Activated CD4-positive, CD25-positive, alpha-beta regulatory T cell (primary cell): ENCODE measurements at places on chromosomes 6 and 20.
A peak's percentile ranks its signal among the peaks of the same experiment; 100 is the strongest.

- no peak for DNase-seq
These were observed 21.2 kb downstream of the KIF16B start for GRCh38 chr20:16552015-16552414.

DNA sequence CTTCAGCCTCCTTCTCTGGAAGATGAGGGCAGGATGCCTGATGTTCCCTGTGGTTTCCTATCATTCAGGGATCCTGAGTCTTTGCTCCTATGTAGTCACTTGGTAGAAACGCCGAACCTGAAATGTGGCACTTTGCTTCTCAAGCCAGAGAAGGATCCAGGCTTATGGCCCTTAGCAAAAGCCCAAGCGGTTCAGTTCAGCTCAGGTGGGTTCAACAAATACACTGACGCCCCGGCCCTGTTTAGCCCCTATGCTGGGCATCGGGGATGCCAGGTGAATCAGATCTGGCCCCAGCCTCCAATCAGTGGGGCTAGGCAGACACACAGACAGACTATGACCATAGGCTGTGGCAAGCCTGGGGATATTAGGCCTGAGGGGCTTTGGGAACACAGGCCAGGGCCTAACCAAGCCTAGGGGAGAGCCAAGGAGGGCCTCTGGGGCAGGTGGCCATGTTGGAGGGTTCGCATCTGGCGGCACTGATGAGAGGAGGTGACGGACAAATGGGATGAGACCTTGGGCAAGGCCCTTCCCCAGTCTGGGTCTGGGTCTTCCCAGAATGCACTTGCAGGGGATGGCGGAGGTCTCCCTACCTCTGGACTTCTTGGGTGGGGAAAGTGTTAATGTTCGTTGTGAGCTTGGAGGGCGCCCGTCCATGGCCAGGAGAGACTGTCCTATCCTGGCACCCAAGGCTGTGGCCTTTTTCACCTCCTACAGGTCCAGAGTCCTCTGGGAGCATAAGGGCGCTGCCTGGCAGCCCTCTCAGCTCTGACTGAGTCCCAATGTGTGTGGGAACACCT is 17.6 kb upstream of the SRC start:
- no peak for DNase-seq

- DNase-seq = no peak
These were observed 1.1 kb downstream of the L3MBTL1 start for GRCh38 chr20:43508604-43509040.

GRCh38 chr6:168196385-168196860 is 117.4 kb upstream of the FRMD1 start:
- DNase-seq = no peak

GRCh38 chr20:61556111-61556510 is 304.1 kb downstream of the CDH4 start:
- DNase-seq = no peak

DNA sequence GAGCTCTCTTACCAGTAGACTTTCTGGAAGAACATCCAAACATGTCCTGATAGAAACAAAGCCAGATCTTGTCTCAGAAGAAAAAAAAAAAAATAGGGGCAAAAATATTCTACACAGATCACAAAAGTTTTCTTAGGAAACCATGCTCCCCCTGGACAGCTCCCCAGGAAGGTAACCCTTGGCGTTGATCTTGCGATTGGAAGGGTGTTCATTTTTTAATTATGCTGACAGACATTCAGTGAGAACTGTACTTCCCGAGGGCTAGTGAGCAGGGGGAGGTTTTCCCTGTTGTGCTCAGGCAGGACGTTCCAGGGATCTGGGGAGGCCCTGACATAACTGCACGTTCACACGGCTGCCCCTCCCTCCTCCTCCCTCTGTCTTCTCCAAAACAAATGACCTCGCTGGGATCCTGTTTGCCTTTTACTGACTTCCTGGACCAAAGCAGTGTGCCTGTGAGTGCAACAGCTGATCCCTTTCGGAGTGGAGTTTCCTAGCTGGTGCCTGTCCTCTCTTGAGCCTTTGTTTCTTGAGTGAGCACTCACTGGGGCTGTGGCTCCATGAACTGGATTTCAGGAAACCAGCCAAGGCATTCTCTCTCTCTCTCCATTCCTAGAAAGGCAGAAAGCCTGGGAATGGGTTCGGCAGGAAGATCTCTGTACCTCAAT is 46.7 kb downstream of the MARCKS start:
- no peak for DNase-seq

GRCh38 chr6:148944608-148945007 is 197.8 kb downstream of the UST start:
- DNase-seq = no peak

GRCh38 chr20:44215125-44215524 is 4.6 kb upstream of the OSER1 start:
- peak; percentile 35 for DNase-seq

DNA sequence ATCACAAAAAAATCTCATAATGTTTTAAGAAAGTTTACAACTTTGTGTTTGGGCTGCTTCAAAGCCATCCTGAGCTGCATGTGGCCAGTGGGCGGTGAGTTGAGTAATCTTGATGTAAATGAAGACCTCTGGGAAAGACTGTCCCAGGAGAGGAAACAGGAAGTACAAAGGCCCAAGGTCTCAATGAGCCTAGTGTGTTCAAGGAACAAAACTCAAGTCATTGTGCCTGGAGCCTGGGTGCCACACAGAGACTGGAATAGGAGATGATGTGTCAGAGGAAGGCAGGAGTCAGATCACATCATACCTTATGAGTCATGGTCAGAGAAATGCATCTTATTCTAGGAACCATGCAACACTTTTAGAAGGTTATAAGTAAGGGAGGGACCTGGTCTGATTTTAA is 51.5 kb downstream of the COL19A1 start:
- DNase-seq = no peak

GRCh38 chr6:85544776-85545175 is 48.9 kb downstream of the SNX14 start:
- DNase-seq = no peak

DNA sequence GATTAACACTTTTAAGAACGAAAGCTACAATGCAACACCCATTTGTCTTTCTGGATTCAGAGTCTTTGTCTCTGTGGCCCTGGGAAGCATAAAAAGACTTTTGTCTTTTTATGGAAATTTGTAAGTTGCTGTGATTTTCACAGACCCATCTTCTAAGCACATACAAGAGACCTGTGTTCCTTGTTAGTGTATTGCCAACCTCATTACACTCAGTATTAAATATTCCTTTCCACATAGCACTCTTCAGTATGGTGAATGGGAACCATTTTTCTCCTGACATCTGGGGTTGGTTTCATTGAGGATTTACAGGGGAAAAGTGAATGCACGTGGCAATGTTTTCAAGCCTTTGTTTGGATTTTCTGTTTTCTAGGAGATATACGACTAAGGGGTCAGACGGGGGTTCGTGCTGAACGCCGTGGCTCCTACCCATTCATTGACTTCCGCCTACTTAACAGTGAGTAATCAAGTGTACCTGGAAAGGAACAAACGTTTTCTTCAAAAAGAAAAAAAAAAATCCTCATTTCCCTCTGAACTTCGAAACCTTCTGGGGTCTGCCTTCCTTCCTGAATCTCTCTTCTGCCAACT is 141.7 kb downstream of the MTFR2 start:
- DNase-seq = no peak

DNA sequence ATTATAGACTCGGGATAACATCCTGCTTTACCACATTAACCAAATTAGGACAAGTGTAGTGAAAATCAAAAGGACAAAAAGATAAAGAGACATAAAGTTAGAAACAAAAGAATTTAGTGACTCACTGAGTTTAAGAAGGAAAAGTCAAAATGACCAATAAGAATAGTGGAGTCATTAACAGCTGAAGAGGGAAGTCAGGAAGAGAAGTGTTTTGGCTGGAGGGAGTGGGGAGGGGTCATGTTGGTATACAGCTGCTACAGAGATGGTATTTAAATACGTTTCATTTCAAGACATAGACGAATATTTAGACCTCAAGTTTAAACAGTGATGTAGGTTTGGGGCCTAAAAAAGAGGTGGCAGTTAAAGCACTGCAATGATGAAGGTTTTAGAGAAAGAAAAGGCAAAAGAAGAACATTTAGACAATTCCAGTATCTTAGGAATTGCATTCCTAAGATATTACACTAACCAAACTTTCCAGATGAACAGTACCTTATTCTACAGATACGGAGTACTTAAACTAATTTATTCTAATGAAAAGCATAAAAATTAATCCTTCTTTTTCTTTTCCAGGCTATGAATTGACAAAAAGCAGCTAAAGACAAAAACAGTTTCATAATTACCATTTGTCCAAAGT is 10.6 kb downstream of the FKBP5 start:
- no peak for DNase-seq

DNA sequence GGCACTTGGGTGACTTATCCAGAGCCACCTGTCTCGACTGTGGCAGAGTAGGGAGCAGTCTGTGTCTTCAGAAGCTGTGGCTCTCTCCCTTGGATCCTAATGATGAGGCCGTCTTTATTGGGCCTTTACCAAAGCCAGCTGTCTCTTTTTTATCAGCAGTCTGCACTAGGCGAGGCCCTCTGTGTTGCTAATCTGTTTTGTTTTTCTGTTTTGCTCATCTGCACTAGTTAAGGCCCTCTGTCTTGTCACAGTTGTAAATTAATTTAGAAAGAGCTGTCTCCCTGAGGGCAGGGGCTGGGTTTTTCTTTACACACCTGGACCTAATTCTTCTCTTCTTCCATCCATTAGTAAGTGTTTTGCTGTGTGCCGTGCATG is 45.0 kb downstream of the CDS2 start:
- DNase-seq = no peak

GRCh38 chr6:44375071-44375470 is 12.4 kb upstream of the CDC5L start:
- DNase-seq = no peak

- DNase-seq = no peak
These were observed 255.4 kb downstream of the GMPR start for GRCh38 chr6:16493802-16494201.

GRCh38 chr6:2999618-3000557 is at the start of gene NQO2:
Gene NQO2 (plus strand): TSS chr6:2999894. CDS start chr6:3006553, 6,659 bp downstream.
- peak; percentile 87 for DNase-seq

DNA sequence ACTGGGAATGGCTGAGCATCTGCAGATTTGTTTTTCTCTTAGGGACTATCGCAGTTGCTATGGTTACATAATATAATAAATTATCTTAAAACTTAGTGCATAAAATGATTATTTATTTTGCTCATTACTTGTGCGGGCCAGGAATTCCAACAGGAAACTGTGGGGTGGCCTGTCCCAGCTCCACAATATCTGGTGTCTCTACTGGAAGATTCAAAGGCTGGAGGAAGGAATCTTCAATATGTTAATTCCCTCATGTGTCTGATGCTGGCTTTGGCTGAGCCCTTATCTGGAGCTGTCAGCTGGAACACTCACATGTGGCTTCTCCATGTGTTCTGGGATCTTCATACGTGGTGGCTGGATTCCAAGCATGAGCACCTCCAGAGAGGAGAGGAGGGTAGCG is 23.9 kb upstream of the B3GAT2 start:
- DNase-seq = no peak

DNA sequence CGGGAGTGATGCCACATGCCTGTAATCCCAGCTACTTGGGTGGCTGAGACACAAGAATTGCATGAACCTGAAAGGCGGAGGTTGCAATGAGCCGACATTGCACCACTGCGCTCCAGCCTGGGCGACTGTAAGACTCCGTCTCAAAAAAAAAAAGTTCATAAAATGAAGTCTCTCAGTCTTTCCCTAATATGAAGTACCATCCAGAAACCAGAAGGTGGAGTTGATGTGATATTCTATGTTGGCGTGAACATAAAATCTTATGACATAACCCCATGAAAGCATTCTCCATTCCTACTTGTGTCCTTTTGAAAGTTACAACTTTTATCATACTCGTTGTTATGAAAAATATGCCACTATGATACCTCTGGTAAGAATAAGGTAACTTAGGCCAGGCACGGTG is 5.7 kb downstream of the SOD2 start:
- no peak for DNase-seq

DNA sequence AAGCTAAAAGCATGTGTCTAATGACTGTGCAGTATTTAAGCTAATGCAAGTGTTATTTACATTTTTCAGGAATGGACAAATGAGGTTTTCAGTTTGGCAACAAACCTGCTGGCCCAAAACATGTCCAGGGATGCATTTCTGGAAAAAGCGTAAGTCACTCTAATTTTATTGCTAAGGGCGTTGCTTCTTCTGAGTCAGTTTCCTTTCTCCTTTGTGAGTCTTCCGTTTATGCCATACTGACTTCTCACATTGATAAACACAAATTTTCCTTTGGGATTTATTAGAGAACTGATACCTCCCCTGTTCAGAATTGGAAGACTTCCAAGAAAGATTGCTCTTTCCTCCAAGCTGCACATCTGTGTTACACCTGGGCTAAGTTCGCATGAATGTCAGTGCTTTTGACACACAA is 422.9 kb upstream of the PLCB4 start:
- DNase-seq = no peak

DNA sequence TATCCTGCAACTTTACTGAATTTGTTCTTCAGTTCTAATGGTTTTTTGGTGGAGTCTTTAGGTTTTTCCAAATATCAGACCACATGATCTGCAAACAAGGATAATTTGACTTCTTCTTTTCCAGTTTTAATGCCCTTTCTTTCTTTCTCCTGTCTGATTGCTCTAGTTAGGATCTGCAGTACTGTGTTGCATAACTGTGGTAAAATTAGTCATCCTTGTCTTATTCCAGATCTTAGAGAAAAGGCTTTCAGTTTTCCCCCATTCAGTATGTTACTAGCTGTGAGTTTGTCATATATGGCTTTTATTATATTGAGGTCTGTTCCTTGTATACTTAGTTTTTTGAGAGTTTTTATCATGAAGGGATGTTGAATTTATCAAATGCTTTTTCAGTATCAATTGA is 4.3 kb downstream of the MICA start:
- DNase-seq = no peak

- DNase-seq = no peak
These were observed 51.5 kb downstream of the PTPRT start for GRCh38 chr20:43138061-43138770.

- DNase-seq = no peak
These were observed 351.2 kb downstream of the CDC5L start for GRCh38 chr6:44738601-44739146.

- no peak for DNase-seq
These were observed 38.3 kb upstream of the MYLK2 start for GRCh38 chr20:31780839-31781238.

DNA sequence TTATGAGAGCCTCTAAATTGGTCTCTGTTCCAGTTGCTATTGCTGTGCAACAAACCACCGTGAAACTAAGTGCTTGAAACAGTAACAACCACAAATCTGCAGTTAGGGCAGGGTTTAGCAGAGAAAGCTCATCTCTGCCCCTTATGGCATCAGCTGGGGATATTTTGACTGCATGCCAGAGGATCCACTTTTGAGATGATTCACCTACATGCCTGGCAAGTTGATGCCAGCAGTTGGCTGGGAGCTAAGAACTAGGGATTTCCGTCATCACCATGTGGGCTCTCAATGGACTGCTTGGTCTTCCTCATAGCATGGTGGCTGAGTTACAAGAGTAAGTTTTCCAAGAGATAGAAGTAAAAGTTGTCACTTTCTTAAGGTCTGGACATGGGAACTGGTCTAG is 35.1 kb downstream of the PLCB4 start:
- no peak for DNase-seq

DNA sequence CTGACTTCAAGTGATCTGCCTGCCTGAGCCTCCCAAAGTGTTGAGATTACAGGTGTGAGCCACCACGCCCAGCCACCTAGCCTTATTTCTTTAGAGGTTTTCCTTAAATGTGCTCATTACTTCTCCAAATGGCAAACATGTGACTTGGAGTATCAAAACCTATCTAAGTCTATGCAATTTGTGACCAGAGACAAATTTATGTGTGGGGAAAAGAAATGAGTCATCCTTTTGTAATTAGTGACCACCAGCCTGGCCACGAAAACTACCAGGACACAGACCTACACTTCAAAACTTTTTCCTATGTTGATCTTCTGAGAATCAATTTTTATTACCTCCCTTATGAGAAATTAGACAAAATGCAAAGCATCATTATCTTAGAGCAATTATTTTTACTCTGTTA is 64.6 kb upstream of the OGFRL1 start:
- no peak for DNase-seq
